GM13976 (cell line): ENCODE measurements at places on chromosomes 5 and 9.

DNA sequence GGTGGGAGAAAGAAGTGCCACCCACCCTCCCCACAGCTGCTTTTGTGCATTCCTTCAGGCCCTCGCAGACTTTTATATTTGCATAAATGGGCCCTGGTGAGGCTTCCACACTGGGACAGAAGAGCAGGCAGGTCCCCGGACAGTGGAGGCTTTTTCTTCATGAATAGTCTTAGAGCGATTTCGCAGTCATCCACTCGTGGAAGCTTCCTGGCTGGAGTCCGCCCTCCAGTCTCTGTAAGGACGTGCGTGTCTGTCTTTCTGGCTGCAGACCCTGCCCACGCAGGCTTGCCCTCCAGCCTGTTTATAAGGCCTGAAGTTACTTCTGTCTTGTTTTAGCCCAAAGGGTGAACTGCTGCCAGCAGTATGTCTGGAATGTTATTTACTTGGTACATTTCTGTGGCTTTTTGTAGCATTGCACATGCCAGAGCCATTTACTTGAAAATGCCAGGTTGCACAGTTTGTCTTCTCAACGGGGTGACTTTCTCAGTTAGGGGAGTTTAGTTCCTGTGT is 195.7 kb downstream of the AOPEP start:
- no peak for DNase-seq

GRCh38 chr5:36078430-36078829 is 11.7 kb upstream of the UGT3A2 start:
- DNase-seq, result no peak

DNA sequence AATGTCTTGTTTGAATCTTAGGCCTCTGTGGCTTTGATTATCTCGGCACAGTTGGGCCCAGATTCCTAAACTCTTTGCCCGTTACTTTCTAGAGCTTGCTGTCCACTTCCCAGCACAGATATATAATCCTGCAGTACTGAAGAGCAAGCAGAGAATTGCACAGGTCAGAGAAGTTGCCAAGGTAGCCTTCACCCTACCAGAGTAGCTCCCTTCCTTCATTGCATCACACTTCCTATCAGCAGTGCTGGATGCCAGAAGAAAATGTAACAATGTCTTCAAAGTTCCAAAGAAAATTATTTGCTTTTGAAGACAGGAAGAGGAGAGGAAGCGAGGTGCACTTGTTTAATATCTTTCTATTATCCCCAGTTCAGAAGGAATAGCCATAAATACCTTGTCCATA is 38.1 kb upstream of the SPATA31D4 start:
- DNase-seq, result no peak

DNA sequence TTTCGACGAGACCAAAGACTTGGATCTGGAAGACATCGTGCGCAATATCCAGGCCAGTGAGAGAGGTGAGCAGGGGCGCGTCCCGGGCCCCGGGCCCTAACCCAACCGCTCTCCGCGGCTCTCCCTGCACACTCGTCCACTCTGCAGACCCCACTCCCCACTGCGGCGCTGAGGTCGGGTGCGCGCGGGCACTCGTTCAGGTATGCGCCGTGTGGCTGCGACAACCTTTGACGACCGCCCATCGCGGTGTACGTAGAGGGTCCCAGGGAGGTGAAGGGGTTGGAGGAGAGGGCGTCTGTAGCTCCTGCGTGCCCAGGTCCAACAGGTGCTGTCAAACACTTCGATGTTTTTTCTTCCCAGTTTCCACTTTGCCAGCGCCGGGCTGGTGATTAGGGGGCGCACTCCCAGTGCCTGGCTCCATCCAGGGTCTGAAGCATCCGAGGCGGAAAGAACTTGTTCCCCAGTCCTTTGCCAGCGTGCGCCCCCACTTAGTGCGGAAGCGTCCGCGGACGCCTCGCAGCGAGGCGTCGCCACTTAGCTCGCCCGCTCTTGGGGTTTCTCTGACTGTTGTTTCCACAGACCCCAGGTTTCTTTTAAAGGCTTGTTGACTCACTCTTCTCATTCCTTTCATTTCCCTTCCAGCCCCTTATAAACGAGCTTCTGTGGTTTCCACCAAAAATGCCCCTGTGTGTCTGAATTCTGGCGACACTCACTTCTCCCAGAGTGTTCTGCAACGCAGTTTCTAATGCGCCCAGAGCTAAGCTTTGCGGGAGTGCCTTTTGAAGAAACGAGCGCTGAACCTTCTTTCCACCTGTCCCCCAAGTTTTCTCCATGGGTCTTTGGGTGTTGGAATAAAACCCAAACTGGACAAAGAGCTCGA is 1.6 kb downstream of the NPR3 start:
- peak; percentile 20 for DNase-seq

GRCh38 chr9:129321286-129322021 is 143.4 kb upstream of the IER5L start:
- no peak for DNase-seq

DNA sequence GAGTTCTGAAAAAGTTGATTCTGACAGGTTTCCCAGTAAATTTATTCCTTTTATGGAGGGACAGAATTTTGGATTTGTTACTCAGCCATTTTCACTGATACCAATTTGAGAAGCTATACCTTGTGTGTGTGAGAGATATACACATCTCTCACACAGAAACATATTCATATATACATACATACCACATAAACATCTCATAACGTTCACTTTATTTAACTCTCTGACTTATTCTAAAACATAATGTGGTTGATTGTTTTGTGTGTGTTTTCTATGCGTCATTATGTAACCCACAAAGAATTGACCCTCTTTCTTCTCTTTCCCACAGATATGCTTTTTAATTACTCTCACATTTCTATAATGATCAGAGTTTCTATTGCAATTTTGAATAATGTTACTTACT is 570.8 kb upstream of the TLE4 start:
- DNase-seq, result no peak

- no peak for DNase-seq
These were observed 1.3 kb upstream of the IQGAP2 start for GRCh38 chr5:76401801-76402250.

GRCh38 chr5:61177716-61178115 is 15.4 kb upstream of the SMIM15 start:
- peak; percentile 35 for DNase-seq

- no peak for DNase-seq
These were observed 250.4 kb upstream of the CHD1 start for GRCh38 chr5:99179206-99179605.

DNA sequence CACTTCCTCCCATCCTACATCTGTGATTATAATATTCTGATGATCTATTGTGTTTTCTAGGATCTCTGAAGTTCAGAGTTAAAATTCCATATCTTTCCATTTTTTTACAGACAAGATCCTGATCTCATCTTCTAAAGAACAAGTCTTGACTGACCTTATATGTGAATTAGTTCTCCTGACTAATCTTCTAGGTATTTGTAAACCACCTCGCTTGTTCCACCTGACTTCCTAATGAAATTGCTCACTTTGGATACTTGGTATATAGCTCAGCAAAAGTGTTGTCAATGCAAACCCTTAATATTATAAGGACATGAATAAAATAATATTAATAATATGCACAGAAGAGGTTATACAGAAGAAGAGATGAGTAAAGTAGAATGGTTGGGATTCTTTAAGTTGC is 68.2 kb upstream of the NR4A3 start:
- DNase-seq, result no peak

- no peak for DNase-seq
These were observed 348.5 kb downstream of the DMAC1 start for GRCh38 chr9:7451062-7451461.

- peak; percentile 46 for DNase-seq
These were observed 111.4 kb downstream of the LHX2 start for GRCh38 chr9:124122813-124123462.

DNA sequence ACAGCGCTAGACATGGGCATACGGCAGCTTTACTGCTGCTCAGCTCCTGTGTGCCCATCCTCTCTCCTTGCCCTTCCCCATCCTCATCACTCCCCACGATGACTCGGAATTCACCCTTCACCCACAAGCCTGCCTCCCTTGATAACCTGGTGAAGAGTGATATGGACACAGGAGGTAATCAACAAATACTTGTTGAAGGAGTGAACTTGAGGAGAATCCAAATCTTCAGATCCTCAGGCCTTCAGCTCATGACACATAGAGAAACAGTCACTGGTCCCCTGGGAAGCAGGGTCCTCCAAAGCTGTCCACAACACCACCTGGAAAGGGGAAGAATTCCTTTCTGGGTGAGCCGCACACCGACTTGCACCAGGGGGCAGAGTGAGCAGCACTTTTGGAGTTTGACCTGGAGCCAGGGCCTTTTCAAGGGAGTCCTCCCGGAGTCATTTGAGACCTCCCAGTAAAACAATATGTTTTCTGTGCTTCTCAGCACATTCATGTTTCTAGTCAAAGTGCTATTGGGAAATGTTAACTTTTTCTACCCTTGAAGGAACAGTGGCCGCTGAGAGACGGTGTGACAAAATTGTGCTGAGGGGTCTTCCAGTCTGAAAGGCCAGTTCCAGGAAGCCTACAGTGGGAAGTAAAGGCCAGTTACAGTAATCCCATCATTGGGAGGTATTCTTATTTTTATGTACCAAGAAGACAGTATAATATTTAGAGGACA is 332.3 kb downstream of the CWC27 start:
- DNase-seq, result peak; percentile 56

GRCh38 chr9:18159254-18159653 is 314.7 kb upstream of the ADAMTSL1 start:
- no peak for DNase-seq

DNA sequence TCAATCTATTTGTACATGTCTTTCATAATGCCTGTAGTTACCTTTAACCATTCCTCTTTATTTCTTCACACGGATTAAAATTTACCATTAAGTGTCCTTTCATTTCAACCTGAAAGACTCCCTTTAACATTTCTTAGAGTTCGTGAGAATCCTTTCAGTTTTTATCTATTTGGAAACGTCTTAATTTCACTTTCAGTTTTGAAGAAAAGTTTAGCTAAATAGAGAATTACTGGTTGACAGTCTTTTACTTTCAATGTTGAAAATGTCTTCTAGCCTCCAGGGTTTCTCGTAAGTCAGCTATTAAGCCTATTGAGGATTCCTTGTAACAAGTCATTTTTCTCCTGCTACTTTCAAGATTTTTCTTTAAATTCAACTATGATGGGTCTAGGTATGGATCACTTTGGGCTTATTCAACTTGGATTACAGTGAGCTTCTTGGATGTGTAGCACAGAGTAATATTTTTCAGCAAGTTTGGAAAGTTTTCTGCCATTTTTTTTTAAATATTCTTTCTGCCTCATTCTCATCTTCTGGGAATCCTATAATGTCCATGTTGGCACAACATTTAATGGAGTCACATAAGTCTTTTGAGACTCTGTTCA is 48.5 kb downstream of the RFX3 start:
- no peak for DNase-seq

DNA sequence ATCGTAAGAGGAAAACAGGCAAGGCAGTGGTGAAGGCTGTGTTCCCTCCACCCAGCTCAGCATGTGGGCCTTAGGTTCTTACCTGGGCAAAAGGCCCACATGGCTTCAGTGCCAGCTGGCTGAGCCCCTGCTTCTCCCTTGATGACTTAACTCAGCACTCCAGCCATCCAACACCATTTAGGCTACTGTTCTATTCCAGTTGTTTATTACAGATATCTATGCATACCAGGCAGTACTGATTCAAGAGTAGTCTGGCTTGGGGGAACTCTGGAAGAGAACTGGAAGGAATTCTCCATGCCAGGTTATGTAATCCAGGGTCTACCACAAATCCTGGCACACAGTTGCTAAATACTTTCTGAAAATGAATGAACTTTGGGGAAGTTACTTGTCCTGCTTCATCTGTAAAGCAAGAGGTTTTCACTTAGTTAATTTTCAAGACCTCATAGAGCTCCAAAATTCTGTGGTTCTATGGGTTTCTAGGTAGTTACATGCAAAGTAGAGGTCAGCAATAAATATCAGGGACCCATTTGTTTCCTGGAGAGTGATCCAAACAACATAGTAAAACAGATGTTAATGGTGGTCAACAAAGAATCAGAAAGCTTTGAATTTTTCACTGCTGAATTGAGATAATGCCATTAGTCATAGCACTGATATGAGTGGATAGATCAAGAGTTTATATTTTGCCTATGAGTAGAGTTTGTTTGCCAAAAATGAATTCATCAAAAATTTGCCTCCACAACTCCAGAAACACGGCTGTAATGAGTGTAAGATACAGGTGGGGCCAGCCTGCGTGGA is 88.2 kb upstream of the OSMR start:
- DNase-seq, result no peak

DNA sequence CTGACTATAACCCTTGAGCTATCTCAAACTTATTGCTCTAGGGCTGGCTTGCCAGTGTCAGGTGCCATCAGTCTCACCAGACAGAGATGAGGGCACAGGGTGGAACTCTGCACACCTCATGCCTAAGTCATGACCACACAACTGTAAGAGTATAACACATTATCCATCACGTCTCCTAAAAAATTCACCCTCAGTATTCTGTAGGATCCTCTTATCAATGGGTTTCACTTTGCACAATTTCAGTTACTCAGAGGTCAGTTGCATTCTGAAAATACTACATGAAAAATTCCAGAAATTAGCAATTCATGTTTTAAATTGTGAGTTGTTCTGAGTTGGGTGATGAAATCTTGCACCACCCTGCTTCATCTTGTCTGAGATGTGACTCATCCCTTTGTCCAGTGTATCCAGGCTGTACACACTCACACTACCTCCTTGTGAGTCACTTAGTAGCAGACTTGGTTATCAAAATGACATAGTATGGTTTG is 690.9 kb upstream of the CDH18 start:
- DNase-seq, result no peak

- DNase-seq, result no peak
These were observed 101.6 kb downstream of the SLC25A46 start for GRCh38 chr5:110840347-110840960.

DNA sequence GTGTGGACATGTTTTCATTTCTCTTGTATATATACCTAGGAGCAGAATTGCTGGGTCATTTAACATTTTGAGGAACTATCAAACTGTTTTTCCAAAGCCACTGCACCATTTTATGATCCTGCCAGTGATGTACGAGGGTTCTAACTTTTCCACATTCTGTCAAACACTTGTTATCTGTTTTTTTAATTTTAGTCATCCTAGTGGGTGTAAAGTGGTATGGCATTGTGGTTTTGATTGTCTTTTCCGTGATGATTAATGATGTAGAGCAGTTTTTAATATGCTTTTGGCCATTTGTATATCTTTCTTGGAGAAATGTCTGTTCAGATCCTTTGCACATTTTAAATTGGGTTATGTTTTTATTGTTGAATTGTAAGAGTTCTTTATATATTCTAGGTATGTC is 107.0 kb downstream of the MELK start:
- no peak for DNase-seq

DNA sequence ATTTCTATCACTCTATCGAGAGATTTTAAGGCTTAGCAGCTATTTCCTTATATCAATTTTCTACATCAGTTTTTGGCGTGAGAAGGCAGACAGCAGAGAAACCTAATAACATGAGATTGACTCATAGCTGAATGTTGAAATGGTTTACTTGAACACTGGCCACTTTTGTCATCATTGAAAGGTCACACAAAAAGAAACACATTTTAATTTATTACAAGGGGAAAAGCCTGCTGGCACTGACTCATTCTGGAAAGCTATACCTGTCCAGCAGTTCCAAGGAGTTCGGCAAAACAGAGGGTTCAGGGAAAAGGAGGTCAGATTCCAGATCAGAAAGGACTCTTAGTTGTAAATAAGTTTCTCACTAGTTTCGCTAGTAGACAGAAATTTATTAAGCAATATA is 566.4 kb downstream of the DNAH5 start:
- DNase-seq, result no peak
